Left lung (tissue), 14 donors: ENCODE measurements at places on chromosomes 3 and 15.
A peak's percentile ranks its signal among the peaks of the same experiment; 100 is the strongest.

- DNase-seq: no peak
Observed at GRCh38 chr3:50355829-50356552, 3.3 kb downstream of the TMEM115 start.

GRCh38 chr15:52352086-52352485, 56.5 kb upstream of the MYO5C start:
- DNase-seq: no peak

DNA sequence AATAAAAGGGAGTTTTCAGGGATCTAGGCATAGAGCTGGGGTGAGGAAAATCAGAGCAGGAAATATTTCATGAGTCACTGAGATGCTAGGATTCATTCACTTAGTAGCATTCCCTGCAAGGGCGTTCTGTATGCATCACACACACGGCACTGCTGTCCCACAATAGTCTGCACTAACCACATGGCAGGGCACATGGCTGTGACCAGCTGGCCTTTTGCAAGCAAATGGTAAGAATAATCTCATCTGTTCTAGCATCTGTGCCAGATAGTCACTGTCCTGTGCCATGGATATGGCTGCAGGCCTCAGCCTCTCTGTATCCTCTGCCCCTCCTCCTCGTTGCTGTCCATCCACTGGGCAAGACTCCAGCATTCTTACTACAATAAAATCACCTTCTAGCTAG, 37.8 kb downstream of the BOC start:
- DNase-seq: no peak

- DNase-seq: peak; percentile 70
Observed at GRCh38 chr15:41022487-41023090, 69.3 kb downstream of the CHAC1 start.

DNA sequence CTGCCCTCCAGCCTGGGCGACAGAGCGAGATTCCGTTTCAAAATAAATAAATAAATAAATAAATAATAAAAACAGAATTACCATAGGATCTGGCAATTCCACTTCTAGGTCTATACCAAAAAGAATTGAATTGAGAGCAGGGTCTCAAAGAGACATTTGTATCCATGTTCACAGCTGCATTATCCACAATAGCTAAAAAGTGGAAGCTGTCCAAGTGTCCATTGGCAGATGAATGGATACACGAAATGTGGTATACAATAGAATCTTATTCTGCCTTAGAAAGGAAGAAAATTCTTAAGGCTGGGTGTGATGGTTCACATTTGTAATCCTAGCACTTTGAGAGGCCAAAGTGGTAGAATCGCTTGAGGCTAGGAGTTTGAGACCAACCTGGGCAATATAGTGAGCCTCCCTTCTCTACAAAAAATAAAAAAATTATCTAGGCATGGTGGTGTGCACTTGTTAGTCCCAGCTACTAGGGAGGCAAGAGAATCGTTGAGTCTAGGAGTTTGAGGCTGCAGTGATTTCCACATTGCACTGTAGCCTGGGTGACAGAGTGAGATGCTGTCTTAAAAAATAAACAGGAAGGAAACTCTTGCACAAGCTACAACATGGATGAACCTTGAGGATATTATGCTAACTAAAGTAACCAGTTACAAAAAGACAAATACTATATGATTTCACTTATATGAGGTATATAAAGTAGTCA, 24.2 kb downstream of the PFKFB4 start:
- DNase-seq: no peak

DNA sequence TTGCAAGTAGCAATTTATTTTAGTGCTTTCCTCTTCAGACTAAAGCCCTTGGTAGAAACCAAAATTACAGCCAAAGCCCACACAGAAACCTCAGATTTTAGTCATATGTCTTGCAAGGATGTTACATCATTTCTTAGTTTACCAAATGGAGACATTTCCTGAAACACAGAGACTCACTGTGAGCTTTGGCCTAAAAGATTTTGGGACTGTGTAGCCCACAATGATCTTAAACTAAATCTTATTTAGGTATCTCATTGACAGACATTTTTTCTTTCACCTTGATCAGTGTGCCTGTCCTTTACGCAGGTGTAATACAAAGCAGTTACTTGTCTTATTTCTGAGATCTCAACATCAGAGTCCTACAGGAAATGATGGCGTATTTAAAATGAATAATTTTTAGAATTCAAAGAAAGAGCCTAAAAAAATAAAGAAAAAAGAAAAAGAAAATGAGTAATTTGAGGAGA, 27.8 kb upstream of the AP4E1 start:
- DNase-seq: no peak

GRCh38 chr3:152968388-152969024, 133.6 kb downstream of the P2RY1 start:
- no peak for DNase-seq

DNA sequence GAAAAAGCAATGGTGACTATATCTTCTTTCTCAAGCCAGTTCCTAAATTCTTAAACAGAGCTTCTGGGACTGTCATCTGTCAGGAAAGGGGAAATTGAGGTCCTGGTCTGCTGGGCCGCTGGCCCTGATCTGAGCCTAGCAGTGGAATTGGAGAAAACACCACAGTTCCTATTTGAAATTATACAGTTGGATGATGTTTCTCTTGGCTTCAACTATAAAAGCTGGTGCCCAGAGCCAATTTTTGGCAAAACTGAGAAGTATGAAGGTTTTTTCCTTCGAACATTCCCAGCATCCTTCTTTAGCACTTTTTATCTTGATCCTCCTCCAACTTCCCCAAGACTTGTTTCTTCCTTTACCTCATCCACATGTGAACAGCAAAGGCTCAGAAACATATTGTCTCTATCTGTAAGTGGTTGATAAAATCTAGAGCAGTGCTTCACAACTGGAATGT, 83.9 kb downstream of the CD47 start:
- DNase-seq: no peak

DNA sequence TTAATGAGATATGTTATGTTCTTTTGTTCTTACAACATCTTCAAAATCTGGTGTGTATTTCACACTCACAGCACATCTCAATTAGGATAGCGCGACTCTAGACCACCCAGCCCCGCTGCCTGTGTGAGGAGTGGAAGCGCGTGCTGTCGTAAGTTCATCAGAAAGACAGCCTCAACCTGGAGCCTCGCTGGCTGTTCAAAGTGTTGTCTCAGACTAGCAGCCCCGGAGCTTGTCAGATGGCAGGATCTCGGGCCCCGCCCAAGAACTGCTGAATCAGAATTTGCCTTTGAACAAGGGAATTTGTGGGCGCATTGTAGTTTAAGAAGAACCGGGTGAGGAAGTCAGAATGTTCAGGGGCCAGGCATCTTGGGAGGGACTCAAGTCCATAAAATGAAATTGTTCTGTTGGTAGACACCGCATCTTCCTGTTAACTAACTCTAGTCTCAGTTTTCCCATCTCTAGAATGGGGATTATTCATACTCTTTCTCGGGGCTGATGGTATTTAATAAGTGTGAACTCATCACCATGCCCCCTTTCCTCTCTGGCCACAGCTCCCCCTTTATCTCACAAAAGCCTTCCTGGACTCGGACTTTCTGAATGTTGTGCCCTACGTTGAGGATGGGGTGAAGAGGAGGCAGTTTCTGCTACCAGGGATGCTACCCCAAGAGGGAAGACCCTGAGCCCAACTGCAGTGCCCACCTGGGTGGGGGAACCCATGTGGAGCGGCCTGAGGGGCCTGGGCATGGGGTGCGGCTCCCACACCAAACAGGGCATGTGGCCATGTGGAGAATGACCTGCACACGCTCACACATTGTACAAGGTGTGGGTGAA, 40.4 kb downstream of the BHLHE40 start:
- DNase-seq: peak; percentile 56

DNA sequence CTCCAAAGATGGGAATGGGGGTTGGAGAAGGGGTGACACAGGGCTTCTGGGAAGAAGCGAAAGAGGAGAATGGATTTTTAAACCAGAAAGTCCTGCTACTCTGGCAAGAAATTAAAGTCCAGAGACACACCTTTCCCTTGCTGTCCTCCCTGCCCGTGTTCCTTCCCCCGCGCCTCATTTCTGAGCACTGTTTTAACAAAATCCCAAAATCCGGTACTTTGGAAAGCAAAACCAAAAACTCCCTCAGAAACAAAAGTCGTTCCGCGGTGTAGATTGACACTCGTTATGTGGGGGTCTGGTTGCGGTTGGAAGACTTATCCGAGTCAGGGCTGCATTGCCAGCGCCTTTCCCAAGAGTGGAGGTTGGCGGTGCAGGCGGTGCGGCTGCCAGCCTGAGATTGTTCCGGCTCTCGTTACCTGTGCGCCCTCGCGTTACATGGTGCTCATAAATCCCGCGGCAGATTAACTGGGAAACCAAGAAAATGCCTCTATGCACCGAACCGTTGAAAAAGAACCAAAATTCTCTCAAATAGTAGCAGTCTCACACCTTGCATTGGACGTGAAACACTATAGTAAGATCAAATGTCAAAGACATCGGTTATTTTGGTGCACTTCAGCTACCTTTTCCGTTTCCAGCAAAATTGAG, 217.7 kb downstream of the MEIS2 start:
- no peak for DNase-seq

GRCh38 chr3:175270198-175270837, 411.2 kb downstream of the NAALADL2 start:
- DNase-seq: no peak

DNA sequence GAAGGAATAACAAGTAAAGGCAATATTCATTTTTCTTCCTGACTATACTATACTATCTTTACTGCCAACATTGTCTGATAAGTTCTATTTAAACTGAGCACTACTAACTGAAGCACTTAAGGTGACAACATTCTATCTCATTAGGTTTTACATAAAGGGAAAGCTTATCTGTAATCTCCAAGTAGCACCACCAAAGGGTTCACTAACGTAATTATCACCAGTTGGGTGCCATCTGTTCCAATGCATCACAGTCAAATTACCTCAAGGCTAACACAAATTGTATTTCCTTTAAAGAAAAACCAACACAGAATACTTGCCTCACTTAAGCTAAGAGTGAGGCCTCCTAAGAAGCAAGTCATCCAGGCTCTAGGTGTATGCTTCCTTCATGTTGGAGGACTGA, 453.8 kb downstream of the RAP2B start:
- no peak for DNase-seq

DNA sequence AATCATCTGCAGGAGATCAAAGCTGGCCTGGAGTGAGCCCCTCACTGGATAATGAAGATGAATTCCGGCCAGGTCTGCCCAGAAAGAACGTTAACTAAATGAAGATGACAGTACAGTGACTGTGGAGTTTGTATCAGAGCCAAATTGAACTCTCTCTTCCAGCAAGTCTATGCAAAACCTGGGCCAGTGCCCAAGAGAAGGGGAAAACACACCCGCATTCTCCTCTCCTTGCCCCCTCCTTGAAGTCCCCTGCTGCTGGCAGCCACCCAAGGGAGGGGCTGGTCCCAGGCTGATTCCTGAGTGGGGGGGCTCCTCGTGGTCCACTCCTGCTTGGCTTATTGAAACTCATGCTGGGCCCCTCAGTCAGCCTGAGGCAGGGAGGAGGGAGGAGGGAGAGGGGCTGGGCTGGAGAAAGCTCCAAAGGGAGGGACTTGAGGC, 155.7 kb downstream of the RAB11A start:
- peak; percentile 55 for DNase-seq

GRCh38 chr3:49428752-49429080, 408 bp downstream of the NICN1 start:
- DNase-seq: no peak

DNA sequence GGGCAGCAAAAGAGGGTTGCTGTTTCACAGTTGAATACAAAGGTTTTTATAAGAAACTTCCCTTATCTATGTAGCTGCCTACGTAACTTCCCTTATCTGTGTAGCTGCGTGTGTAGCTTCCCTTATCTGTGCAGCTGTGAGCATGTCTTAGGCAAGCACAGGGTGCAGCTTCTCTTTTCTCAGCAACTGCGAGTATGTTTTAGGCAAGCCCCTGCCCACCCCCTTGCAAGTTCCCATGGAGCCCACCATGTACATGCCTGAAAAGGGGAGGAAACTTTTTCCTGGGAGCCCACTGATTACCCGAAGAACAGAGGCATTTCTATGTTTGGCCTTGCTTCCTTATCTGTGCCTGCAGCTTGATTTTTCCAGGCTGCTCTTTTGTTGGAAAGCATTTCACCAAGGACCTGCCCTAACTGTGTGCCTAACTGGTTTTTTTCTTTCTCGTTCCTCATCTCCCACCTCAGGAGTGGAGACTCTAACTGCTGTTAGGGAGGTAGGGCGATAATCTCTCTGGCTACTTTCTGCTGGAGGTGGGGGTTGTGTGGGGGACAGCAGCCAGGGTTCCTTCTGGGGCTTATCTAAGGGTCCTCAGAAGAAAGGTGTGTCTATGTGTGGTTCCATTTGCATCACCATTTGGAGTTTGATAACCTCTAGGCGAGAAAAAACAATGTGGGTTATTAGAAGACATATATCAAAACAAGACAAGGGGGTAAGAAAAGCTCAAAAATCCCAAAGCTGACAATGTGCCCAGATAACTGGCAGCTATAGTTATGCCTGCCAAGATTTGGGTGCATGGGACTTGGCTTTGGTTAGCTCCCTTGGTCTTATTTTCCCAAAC, 26.0 kb downstream of the SORD start:
- DNase-seq: peak; percentile 38

DNA sequence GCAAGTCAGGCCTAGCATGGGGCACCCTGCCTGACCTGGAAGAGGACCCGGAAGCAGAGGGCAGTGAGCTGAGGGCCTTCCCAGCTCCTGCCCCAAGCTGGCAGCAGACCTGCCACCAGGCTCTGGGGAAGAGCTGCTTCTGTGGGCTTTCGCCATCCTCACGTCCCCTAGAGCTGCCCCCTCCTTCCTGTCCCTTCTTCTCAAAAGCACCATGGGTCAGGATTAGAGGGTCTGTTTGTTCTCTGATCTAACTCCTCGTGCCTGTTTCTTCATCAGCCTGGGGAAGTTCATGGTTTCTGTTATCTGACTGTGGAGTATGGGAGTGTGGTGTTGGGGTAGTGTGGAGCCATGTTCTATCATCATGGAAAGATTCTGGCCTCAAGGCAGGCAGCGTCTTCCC, 58.4 kb upstream of the POLG start:
- DNase-seq: no peak

DNA sequence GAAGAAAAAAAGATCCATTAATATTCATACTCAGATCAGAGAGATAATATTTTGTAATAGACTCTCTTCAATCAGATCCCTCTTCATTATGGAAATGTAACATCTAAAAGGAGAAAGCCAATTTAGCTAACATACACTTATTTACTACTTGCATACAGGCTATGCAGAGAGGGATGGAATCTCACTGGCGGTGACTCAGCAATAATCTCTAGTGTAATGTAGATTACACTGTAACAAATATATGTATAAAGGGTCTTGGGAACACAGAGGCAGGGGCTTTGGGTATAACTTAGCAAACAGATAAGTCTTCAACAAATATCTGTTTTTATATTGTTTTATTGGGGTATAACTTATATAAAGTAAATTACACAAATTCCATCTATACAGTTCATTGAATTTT, 69.6 kb downstream of the CGNL1 start:
- DNase-seq: no peak

DNA sequence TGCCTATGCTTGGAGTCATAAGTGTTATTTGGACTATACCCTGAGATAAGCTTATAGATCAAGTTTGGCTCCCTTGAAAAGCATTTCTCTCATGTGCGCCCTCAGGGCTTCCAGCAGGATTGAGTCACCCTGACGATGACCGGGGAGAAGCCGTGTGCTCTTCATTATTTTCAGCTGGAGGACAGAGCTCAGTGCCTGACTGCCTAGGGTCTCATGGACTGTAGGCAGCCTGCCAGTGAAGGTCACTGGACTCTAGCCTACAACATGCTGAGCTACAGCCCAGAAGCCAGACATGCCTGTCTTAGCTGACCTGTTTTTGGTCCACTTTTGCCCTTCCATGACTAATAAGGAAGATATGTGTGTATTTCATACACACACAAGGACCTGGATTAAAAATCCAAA, 31.6 kb upstream of the NUDT16 start:
- no peak for DNase-seq

GRCh38 chr15:25635191-25635590, 196.4 kb upstream of the UBE3A start:
- DNase-seq: no peak

GRCh38 chr15:60720493-60721256, 241.7 kb upstream of the ICE2 start:
- DNase-seq: no peak
